ENCODE measurements at places on chromosomes 16 and 17.

- no peak for DNase-seq
These were observed 165.8 kb downstream of the CHD9 start for GRCh38 chr16:53220585-53220984.

DNA sequence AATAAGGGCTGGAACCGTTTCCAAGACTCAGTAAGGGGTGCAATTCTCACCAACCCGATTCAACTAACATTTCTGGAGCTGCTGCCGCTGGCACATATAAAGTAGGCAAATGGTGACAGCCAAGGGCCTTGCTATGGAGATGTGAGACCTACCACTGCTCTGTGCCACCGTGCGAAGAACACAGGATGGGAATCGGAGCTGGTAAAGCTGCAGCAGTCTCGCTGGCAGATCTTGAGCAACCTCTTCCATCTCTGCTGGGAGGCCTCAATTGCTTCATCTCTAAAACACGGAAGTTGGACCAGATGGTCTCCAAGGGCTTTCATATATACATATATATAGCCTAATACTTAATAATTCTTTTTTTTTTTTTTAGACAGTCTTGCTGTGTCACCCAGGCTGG is 128.9 kb upstream of the RCVRN start:
- DNase-seq, result no peak

DNA sequence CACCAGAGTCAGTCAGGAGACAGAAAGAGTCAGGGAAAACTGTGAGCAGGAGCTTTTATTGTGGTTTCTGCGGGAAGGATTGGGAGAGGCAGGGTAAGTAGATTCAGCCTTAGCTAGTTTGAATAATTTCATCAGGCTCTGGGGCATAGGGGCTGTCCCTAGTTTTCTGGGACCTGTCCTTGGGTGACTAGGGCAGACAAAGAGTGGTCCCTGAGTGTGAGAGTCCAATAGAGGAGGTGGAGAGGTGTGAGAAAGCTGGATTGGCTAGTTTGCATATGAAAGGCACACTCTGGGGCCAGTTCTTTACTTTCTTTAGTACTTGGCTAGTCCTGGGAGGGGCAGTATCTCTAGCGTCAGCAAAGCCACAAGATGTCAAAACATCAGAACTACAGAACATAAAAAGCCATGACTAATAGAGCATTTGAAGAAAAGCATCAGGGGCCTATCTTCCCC is 255.6 kb downstream of the HS3ST3A1 start:
- no peak for DNase-seq

DNA sequence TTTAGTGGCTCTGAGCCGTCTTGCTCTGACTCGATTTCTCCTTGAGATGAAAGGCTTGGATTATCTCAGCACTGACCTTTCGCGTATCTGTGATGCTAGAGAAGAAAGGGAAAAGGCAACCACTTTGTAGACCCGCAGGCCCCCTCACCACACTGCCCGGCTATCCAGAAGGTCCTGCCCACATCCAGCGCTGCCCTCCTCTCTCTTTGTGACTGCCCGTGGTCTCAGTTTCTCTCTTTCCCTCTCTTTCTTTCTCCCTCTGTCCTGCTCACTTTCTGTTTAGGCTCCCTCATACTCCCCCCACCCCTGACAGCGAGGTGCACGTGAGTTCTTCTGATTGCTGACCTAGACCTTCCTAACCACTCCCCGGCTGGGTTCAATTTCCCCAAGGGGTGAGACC is 12.8 kb upstream of the TBX21 start:
- DNase-seq, result no peak

DNA sequence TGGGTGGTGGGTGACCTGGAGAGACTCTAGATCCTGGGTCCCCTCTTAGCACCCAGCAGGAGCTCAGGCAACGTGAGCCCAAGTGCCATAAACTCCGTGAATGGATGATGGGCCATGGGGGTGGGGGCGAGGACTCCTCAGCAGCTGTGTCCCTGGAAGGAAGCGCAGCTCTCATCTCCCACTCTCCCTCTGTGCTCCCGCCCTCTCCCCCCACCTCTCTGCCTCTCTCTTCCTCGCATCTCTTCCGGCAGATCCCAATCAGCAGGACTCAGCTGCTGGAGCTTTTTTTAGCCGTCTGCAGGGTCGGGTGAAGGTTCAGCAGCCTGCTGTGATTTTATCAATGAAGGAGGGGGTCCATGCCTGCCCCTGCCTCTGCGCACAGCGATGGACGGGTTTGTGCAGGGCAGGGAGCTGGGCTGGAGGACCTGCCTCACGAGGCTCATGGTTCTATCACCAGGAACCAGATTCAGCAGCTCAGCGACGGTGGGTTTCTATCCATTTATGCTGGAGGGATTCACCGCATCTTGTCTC is 8.3 kb downstream of the CCR7 start:
- no peak for DNase-seq

DNA sequence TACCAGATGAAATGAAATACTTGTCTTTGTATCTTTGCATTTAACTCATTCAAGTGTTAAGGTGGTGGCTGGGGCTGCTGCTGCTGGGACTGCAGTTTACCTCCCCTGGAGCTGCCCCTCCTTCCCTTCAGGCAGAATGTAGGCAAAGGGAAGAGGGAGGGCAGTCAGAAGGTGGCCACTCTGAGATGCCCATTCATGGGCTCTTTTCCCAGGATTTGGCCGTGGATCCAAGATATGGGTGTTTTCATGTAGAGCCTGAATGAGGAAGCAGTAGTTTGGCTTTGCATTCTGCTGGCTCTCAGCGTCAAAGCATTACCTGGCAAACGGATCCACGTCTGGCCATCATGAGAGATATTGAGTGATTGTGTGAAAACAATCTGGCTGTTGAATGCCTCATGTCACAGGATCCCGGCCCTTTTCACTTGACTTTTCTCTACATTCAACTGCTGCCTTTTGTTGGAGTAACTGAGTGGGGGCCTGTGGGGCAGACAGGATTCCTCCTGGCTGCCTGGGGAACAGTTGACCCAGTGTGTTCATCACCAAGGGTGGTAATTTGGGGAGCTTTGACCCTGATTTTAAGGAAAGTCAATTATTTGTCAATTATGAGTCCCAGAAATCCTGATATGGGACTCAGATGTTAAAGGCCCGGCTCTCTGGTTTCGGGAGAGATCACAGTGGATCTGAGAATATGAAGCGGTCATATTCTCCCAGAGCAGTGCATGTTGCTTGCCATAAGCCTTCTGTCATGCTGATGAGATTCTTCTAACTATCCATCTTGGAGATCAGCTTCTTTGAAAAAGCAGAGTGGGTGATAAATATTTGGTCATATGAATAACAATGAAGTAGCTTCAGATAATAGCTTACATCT is 236.8 kb downstream of the IRX3 start:
- no peak for DNase-seq

DNA sequence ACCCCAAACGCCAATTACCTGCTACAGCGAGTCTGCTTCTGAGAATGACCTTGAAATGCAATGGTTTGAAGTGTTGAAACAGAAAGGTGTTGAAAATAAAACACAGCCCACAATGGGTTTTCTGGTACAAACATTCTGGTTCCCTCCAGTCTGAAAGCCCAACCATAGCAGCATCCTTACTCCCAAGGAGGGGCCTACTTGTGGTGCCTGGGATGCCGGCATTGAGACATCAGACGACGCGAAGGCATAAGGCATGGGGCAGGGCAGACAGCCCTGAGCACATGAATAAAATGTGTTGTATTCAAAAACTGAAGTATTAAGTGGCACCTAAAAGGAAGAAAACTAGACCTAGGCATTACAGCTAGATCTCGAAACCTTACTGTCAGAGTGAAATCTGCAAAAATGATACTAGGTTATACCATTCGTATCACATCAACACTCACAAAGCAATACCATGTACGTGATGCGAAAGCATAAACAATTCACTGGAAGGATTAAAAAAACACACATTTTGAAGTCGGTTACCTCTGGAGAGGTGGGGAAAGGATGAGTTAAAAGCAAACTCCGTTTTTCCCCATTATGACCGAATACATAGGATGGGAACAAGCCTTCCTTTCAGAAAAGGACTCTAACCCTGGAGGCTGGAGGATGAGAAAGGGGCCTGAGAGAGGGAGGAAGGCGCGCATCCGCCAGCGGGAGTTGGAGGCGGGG is 702 bp downstream of the NUDT21 start:
- no peak for DNase-seq

All from stimulated activated CD4-positive, alpha-beta T cell treated with anti-CD3 and anti-CD28 coated beads, TNF-alpha, amount 100 ng/mL, for 48 hours (primary cell).